ENCODE measurements at places on chromosomes 5 and 9.

DNA sequence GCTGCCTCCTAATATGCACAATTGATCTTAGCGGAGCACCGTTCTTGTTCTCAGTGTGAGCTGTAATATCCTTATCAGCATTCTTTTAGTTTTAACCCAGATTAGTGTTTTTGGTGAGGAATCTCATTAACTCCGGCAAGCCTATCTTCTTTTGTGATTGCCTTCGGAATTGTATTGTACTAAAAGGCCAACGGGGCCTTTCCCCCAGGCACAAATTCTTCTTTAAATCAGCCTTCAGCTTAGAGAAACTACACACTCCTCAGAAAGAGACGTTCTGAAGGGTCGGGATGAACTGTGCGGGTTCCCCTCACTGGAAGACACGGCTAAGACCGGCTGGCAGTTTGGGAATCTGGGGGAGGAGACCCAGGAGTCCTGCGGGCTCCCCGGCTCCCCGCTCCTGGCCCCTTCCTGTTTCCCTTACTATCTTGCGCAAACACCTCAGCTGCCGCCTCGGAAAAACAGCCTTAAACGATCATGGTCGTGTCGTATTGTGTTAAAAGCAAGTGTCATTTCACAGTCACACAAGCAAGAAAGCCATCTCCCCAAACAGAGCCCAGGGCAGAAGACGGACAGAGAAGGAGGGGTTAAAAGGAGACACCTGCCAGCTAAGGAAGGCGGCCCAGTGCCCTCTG is 353.1 kb upstream of the IRX2 start:
- no peak for DNase-seq

DNA sequence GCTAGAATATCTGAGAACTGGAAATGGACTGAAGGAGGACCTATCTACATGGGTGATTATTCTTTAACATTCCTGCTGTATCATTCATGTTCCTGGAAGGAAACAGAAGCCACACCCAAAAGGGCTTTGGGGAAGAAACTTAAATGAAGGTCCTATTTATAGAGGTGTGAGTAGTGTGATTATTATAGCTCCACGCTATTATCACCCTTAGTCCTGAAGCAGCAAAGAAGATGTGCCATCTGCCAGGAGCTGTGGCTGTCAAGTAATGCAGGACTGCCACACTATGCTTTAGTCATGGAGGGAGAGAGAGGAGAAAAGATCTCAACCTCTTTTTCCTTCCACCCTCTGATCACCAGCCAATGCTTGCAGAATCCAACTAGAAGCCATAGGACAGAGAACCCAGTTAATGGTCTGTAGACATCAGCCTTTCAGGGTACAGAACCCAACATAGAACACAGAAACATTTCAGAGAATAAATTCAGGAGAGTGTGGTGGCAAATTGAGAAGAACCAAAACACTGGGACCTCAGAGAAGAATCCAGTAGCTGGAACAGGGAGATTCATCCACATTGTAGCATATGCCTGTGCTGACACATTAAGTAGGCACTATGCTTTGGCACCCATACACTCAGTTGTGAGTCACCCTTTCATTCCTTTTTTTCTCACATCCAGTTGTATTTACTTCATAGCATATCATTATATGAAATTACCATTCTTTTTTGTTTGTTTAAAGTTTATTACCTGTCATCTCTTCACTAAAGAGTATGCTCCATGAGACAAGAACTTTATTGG is 21.0 kb upstream of the RNF180 start:
- DNase-seq, result no peak

DNA sequence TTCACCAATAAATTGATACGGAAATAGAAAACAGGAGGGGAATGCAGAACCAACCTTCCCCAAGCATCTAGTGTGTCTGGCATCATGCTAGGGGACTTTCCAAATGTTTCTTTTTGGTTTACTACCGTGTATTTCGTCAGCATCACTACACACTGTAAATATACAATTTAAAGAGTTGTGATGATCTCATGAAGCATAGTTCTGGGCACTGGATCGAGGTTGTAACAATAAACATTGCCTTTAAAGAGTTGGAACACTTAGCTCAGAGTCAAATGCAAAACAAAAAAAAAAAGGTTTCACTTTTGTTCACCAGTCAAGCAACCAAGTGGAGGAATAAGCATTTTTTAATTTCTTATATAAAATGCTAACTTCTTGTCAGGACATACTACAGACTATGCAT is 2.9 kb upstream of the SCAI start:
- DNase-seq, result no peak

DNA sequence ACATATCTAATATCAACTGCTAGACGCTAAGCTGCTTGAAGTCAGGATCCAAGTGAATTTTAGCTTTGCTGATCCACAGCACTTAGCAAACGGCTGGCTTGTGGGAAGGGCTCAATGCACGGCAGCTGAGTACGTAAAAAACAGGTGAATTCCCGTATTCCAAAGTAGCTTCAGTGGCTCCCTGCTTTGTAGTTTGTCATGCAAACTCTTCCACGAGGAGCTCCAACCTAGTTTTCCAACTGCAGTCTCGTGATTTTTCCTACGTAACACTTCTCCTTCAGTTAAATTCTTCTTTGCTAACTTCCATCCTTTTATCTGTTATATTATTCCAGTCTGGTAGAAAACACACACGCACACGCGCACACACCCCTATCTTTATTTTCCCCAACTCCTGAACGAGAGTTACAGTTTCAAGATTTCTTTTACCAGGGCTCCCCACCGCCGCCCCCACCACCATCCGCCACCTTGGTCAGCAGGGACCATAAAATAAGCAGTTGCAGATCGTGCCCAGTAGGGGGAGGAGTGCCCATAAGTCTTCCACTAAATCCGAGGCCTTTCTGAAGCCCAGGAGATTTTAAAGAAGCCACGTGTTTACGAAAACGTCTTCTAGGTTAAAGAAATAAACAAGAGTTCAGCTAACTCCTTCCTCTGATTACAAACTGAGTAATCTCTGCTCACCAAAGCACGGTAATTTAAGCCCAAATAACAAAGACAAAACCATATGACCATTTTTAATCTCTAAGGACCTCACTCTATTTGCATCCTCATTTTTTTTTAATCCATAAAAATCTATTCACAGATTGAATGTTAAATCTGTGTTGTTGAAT is 34.8 kb upstream of the TRIO start:
- peak; percentile 89 for DNase-seq

- peak; percentile 61 for DNase-seq
Measured at GRCh38 chr5:96933764-96934707, 1.8 kb upstream of the LNPEP start.

- DNase-seq, result no peak
Measured at GRCh38 chr9:81183761-81184160, 505.6 kb downstream of the TLE1 start.

DNA sequence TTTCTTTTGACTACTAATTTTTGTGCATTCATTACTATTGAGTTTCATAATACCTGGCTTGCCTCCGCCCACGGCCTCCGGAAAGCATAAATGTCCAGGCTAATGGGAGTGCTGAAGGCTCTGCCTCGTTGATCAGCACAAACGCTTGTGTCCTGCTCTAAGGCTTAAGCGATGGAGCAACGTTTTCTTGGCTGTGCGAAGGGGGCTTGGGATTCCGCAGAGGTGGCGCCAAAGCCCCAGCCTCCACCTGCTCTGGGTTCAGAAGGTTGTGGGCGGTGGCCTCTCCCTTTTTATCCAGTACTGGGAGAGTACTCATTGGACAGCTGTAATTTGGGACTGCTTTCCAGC is 19.7 kb downstream of the ANXA2R start:
- no peak for DNase-seq

DNA sequence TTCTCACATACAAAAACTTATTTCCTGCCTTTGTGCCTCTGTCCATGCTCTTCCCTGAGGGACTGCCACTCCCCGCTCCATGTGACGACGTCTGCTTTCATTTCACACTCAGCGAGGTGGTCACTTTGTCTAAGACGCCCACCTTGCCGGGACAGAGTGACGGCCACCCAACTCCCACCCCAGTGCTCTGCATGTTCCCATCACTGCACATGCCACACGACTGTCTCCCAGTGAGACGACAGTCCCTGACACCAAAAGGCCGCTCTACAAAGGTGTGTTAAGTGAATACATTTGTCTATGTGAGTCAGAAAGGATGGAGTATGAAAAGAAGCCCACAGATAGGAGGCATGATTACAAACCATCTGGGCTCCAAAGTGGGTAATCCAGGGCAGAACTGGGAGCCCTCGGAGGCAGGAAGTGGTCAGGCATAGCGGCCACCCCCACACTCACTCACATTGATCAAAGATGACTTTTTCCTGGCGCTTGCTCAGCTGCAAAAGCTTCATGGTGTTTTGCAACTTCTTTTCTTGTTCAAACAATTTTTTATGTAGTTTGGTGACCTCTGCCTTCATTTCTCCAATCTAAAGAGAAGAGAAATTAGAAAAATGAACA is 185.8 kb downstream of the CDK5RAP2 start:
- no peak for DNase-seq

GRCh38 chr9:37033682-37034304 is at the start of gene PAX5:
Gene PAX5, minus strand, starts transcription at chr9:37034268. Its CDS starts 237 bp downstream, at chr9:37034031.
- DNase-seq, result peak; percentile 75

DNA sequence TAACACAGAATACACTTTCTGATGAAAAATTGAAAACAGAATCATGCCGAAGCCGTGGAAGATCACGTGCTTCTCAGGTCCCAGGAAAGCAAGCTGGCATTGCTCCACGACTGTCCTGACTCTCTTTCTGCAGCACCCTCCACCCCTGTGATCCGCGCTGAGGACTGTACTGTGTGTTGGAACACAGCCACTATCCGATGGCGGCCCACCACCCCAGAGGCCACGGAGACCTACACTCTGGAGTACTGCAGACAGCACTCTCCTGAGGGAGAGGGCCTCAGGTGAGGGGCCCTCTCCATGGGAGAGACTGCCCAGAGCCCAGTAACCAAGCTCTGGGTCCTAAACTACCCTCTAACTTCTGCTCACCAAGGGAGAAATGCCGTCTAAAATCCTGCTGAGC is 73.3 kb downstream of the CMYA5 start:
- no peak for DNase-seq

DNA sequence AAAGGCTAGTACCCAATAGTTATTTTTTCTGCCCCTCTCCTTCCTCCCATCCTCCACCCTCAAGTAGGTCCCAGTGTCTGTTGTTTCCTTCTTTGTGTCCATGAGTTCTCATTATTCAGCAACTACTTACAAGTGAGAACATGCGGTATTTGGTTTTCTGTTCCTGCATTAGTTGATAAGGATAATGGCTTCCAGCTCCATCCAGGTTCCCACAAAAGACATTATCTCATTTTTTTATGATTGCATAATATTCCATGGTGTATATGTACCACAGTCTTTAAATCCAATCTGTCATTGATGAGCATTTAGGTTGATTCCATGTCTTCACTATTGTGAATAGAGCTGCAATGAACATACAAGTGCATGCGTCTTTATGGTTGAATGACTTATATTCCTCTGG is 128.3 kb upstream of the ANKRD55 start:
- DNase-seq, result no peak

GRCh38 chr5:133825631-133826289 is 142.7 kb downstream of the C5orf15 start:
- no peak for DNase-seq

GRCh38 chr5:34998058-34998789 is 49.5 kb downstream of the AGXT2 start:
- no peak for DNase-seq

- DNase-seq, result no peak
Measured at GRCh38 chr5:32604800-32605765, 19.7 kb downstream of the SUB1 start.

GRCh38 chr9:69307446-69308205 is 17.4 kb upstream of the ENTREP1 start:
- no peak for DNase-seq

GRCh38 chr9:131986089-131986488 is 93.6 kb downstream of the MED27 start:
- no peak for DNase-seq

DNA sequence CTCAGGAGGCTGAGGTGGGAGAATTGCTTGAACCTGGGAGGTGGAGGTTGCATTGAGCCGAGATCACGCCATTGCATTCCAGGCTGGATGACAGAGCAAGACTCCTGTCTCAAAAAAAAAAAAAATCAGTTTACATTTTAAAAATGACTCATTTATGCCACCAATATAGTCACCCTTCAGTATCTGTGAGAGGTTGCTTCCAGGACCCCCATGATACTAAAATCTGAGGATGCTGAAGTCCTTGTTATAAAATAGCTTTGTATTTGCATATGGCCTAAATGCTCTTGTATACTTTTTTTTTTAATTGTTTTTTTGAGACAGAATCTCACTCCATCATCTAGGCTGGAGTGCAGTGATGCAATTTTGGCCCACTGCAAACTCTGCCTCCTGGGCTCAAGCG is 5.8 kb downstream of the OCLN start:
- no peak for DNase-seq

DNA sequence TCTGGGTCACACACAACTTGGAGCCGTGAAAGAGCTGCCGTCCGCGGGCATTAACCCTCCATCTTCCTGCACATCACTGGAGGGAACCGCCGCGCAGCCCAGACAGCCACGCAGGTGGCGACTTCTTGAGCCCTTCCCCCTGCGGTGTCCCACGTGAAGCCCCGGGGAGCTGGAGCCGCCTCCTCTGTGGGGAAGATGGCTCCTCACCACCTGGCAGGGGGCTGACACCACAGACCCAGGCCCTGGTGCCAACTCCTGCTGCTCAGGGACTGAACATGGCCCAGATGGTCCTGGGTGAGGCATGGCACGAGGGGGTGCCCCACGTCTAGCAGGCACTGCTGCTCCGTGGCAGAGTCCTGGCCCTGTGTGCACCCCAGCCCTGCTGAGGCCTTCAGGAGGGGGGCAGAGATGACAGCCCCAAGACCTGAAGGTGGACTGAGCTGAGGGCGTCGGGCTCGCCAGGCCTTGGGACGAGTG is 38.9 kb downstream of the NDUFS6 start:
- DNase-seq, result no peak

- DNase-seq, result no peak
Measured at GRCh38 chr5:108917596-108917995, 169.9 kb downstream of the FER start.

GRCh38 chr5:114327987-114328386 is 33.9 kb upstream of the KCNN2 start:
- DNase-seq, result no peak

DNA sequence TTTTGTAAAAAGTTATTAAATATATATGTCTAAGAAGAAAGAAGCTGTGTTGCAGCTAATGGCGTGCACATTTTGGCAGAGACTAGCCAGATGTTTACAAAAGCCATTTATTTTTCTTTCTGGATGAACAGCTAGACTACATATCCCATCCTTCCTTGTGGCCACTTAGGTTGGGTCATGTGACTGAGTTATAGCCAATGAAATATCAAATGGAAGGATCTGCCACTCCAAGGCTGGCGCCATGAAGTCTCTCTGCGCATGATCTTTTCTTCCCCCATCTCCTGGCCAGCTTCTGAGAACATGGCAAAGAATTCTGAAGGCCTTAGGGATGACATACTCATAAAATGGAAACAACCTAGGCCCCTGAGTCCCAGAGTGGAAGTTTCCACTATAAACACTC is 244.2 kb upstream of the DAB2 start:
- no peak for DNase-seq

- DNase-seq, result peak; percentile 30
Measured at GRCh38 chr9:136021171-136021871, 60.1 kb upstream of the UBAC1 start.

Measured in common myeloid progenitor, CD34-positive (primary cell).